ENCODE measurements at places on chromosomes 2 and 18.

DNA sequence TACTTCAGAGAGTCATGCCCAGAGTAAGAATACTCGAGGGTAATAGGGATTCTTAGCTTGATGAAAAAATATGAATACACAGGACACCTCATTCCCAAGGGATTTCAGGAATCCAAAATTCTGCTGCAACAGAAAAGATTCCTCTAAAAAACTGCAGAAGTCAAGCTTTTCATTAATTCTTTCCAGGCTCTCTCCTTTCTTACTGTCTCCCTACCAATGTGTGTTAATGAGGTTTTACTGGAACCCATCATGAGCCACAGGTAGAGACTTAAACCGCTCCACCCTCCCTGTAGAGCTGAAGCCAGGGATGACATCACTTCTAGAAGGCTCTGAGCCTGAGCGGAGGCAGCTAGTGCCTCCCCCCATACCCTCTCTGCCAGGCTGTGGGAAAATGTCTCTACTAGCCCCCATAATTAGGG, 3.4 kb downstream of the SDC1 start:
- no peak for DNase-seq

GRCh38 chr2:168174756-168175155, 72.6 kb downstream of the STK39 start:
- no peak for DNase-seq

DNA sequence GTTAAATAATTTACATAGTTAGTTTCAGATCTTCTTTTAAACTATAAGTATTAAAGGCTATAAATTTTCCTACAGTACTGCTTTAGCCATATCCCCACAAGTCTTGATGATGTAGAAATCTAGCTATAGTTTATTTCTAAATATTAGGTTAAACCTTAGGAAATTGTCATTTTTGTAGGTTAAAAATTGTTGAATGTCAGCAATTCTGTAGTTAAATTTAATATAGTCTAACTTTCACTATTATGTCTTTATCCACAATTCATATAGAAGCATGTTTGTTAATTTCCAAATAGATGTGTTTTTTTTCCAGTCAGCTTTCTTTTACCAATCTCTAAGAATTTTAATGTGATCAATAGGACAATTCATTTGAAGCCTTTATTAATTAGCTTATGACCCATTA, 199.7 kb downstream of the ETAA1 start:
- no peak for DNase-seq

GRCh38 chr2:175166216-175166824, 1.7 kb downstream of the ATF2 start:
- no peak for DNase-seq

GRCh38 chr18:27803957-27804356, 373.0 kb downstream of the CDH2 start:
- no peak for DNase-seq

GRCh38 chr2:176188774-176189680, 559 bp downstream of the HOXD1 start:
- no peak for DNase-seq

DNA sequence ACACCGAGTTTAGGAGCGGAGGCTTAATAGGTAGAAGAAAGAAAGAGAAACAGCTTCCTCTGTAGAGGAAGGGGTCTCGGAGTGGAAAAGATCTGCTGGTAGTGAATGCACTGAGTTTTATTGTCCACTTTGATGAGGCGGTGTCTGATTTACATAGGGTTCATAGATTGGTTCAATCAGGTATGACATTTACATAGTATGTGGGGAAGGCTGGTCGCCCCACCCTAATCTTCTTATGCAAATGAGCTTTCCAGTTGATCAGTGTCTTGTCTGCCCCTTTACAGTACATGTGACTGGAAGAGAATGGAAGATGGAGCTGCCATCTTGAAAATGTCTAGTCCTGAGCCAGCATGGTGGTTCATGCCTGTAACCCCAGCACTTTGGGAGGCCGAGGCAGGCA, 19.9 kb upstream of the CNOT11 start:
- DNase-seq = peak; percentile 12

GRCh38 chr2:195508139-195508455, 148.9 kb upstream of the SLC39A10 start:
- DNase-seq = no peak

- no peak for DNase-seq
Observed at GRCh38 chr2:111688482-111688881, 195.5 kb downstream of the ANAPC1 start.

DNA sequence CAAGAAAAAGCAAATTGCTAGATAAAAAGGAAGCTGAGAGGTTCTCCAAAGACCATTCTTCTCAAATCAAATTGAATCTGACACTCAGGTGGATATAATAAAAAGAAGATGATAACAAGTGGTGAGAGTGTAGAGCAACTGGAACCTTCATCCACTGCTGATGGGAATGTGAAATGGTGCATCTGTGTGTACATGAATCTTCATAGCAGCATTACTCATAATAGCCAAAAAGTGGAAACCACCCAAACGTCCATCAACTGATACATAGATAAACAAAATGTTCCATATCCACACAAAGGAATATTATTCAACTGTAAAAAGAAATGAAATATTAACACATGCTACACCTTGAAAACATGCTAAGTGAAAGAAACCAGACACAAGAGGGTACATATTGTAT, 357.2 kb upstream of the EPHA4 start:
- no peak for DNase-seq

DNA sequence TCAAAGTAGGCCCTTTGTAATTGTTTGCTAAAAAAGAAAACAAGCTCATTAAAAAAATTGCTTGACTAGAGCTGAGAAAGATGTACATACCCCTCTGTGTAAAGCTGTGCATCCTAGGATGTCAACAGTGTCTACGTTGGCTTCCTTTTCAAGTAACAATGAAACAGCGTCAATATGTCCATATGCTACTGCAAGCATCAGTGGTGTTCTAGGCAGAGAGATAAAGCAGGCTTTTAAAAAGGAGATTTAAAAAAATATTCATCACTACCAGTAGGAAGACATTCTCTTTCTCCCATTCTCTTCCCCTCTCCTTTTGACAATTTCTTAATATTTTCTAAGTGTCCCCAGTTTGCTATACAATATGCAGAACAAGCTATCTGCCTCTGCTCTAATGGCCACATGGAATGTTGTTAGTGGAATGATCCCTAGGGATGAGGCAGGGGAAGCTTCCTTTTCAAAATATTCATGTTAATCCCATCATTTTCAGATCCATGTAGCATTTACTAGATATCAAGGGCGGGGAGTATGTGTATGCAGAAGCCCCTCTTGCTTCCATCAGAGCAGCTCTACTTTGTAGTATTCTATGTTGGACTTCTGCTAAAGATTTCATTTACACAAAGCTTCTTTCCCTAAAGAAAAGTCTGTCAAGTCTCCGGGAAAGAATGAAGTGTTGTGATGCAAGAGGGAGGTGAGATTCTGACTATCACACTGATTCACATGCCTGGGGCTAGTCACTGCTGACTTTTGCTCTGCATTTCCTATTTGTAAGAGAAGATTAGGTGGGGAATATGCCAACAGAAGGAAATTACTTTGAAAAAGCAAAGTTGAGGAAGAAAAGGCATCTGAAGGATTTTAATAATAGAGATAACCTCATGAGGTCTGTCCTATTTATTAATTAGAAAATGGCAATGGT, 81.5 kb upstream of the PGAP1 start:
- no peak for DNase-seq

- DNase-seq = no peak
Observed at GRCh38 chr2:120854766-120855530, 119.3 kb downstream of the GLI2 start.

GRCh38 chr2:235623111-235623510, 129.3 kb downstream of the AGAP1 start:
- no peak for DNase-seq

DNA sequence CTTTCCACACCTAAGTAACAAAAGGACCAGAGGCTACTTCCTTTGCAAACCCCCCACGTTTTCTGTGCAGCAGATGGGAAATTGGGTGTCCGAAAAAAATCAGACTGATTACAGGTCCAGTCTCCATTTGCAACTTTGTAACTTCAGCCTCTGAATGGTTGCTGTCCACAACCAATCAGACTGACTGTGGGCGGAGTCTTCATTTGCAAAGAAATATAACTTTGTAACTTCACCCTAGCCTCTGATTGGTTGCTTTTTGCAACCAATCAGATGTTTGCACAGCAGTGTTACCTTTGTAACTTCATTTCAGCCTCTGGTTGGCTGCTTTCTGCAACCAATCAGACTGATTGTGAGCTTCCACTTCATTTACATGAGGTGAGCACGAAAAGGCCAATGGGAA, 27.8 kb upstream of the CACNB4 start:
- peak; percentile 27 for DNase-seq

GRCh38 chr2:50952596-50952995, 79.3 kb downstream of the NRXN1 start:
- DNase-seq = no peak

GRCh38 chr2:170466632-170467031, 248.5 kb upstream of the SP5 start:
- DNase-seq = no peak

DNA sequence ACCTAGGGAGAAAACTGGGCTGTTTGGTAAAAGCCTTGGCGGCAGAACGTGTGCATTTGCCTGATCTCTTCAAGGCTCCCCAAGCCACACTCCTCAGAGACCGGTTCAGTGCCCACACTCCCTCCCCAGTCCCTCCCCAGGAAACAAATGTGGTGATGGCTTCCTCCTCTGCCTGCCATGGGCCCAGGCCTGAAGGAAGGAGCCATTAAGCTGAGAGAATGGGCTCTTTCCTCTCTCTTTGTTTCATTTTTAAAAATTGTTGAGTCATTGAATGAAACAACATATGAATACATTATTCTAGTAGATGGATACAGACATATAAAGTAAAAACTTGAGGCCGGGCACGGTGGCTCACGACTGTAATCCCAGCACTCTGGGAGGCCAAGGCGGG, 50.6 kb upstream of the YWHAQ start:
- DNase-seq = no peak

DNA sequence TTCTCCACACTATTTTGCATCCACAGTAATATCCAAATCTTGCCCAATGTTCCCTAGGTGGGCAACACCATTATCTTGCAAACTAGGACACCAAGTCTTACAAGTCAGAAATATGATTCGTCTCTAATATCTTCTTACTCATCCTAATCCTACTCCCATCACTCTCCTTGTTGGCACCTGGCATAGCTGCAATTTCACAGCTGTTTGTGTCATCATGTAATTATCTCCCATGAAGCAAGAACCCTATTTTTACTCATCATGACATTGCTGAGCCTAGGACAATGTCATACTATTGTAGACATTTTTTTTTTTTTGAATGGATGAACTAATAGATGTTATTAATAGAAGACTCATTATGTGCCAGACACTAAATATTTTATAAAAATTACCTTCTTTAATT, 91.3 kb upstream of the CCDC141 start:
- no peak for DNase-seq

GRCh38 chr2:219104107-219105035, 43.6 kb upstream of the IHH start:
- DNase-seq = no peak

DNA sequence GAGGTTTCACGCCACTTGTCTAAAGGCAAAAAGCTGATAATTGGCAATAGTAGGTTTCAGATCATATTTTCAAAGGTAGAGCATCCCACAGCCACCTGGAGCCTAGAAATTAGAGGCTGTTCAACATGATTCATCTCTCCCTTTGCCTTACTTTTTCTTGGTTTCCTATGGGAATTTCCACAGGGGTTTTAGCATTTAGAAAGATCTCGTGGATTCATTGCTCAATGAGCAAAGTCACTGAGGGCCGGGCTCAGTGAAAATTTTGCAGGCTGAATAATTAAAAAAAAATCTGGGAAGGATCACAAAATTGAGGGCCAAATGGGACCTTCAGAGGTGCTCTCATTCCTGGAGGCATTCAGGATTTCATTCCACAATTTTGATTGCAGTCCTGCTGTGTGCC, 137.1 kb downstream of the VAPA start:
- no peak for DNase-seq
